Activated naive CD4-positive, alpha-beta T cell treated with anti-CD3 and anti-CD28 coated beads, Interleukin-2, amount 50 U/mL, for 16 hours (primary cell): ENCODE measurements at places on chromosomes 6 and 20.

GRCh38 chr6:7145885-7146828 is 38.4 kb downstream of the RREB1 start:
- DNase-seq = no peak

DNA sequence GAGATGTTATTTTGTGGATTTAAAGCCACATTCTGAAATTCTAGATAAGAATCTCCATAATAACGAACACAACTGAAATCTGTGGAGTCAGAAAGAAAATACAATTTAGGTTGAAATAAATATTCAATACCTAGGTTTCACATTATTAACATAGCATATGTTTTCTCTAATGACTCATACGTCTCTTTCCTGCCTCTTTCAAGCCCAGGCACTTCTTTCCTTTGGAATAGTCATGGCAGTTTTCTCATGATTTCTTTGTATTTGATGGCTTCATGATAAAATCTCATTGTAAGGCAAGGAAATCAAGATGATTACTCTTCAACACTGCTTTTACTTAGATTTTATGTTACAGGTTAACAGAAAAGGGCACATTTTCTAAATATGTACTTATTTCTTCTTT is 803.7 kb downstream of the PHF3 start:
- no peak for DNase-seq

GRCh38 chr6:13398421-13398994 is 70.2 kb upstream of the TBC1D7 start:
- DNase-seq = no peak

DNA sequence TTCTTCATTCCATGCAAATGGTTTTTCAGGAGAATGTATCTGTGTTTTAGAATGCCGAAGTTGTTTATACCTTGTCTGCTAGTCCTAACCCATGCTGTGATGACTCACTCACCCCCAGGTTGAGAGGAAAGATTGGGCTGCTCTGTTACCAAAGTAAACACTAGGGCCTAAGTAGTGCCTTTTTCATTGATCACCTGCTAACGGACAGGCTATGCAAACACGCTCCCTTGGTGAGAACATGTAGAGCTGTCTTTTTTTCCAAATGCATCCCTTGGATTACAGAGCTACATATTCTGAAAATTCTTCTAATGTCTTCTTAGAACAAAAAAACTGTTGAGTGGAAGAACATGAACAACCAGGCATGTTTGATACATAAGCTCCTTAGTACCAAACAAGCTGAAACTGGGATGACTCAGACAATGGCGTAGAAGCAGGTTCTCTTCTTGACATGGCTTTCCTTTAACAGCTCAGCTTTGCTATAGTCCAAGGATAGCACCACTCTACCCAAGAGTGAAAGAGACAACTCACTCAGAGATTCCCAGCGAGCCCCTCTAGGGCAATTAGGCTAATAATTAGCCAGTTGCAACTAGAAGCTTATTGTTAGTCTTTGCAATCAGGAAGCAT is 20.5 kb downstream of the PERP start:
- DNase-seq = no peak
